ENCODE measurements at places on chromosomes 2 and 18.

GRCh38 chr18:56516789-56517188, 121.6 kb downstream of the TXNL1 start:
- no peak for DNase-seq

DNA sequence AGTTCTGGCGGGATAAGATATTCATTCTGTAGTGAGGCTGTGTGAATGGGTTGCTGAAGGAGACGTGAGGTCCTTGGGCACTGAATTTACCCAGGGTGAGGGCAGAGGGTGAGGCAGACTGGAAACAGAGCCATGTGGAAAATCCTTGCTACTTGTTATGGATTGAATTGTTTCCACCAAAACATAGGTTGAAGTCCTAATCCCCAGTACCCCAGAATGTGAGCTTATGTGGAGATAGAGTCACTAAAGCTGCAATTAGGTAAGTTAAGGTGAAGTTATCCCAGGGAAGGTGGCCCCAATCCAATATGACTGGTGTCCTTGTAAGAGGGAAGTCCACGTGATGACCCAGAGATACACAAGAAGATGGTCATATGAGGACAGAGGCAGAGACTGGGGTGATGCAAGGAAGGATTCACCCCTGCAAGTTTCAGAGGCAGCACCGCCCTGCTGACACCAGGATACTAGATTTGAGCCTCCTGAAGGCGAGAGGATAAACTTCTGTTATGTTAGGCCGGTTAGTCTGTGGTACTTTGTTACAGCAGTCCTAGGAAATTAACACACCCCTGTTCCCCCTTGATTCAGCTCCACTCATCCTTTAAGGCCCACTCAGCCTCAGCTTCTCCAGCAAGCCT, 289.4 kb upstream of the MEX3C start:
- no peak for DNase-seq

- DNase-seq = no peak
These were observed 100.3 kb downstream of the TTC32 start for GRCh38 chr2:19801367-19802080.

GRCh38 chr2:29390136-29390535, 274.9 kb downstream of the CLIP4 start:
- no peak for DNase-seq

GRCh38 chr2:237892984-237893595, 33.7 kb downstream of the RAMP1 start:
- DNase-seq = no peak

DNA sequence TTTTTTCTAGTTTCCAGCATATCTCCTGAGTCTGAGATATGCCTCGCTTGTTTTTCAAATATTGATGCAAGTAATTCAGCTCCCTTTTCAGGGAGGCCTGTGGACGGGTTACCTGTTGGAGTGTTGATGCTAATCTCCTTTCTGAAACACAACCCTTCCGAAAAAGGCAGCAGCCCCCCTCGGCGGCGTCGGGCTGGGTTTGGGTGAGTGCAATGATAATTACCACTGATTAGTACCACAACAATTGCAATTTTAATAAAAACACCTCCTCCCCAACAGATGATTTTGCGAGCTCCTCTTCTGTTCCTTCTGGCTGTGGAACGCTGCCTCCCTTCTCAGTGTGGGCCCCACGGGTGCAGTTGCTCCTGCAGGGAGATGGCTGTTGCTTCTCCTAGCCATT, 66.3 kb downstream of the PTGR3 start:
- DNase-seq = no peak

GRCh38 chr2:208134928-208135586, 5.4 kb upstream of the CRYGC start:
- peak; percentile 13 for DNase-seq
